ENCODE measurements at places on chromosomes 4 and X.

DNA sequence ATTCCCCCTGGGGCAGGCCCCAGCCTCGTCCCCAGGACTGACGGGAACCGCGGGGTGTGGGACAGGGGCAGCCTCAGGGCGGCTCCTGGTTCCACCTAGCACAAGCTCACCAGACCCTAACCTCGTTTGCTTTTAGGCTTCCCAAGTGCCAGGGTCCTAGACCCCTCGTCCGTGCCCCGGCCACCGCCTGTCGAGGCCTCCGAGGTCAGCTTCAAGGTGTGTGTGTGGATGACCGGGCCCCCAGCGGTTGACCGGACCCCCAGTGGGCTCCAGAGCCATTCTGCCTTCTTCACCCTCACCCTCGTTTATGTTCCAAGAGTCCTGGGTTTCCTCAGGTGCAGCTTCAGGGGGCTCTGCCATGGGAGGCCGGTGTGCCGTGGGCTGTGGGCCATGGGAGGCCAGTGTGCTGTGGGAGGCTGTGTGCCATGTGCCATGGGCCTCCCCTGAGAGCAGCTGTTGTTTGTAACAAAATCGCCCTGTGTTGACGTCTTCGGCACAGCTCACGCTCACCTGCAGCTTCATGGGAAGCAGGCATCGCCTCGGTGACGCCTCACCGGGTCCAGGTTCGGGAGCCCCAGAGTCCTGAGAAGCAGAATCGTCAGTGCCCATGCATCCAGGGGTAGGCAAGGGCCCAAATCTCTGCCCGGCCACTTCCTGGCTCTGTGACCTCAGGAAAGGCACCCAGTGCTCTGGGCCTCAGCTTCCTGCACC lies 43.0 kb upstream of the HMX1 start:
- no peak for DNase-seq

GRCh38 chr4:80438016-80438415 lies 102.5 kb downstream of the CFAP299 start:
- no peak for DNase-seq

DNA sequence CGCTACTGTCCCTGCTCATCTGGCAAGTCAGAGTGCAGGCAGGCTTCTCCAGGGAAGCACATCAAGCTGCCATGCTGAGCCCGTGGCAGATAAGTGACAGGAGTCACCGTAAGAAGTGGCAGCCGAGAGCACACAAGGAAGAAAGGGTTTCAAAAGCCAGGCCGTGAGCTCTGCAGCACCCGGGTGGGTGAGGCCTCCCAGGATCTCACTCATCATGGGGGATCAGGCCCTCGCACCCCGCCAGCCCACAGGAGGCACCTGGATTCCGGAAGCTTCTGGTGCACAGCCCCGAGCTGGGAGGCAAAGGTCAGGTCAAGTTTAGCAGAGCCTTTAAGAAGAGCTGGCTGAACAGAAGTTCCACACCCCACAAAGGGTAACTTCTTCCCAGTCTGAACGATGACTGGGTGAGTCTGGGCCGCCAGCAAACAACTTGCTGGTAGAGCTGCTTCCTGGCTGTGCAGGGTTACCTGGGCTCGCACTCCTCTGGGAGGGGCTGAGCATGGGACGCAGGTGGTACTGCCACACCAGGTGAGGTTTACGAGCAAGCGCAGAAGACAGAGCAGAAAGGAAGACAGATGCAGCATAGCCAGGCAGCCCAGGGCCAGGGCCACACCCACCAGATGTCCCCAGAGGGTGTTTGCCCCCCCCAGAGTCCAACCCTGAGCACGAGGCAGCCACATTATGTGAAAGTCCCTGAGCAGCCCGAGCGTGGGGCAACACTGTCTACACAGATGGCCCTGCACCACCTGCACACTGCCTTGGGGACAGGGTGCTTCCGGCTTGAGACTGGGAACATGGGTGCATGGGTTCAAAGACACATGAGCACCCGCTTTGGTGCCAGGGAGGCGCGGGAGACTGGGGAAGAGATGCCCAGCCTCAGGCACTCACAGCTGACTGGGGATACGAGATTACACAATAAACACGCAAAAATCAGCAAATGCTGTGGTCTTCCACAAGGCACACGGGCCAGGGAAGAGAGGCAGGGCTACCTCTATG lies 7.7 kb downstream of the CCNQ start:
- no peak for DNase-seq

DNA sequence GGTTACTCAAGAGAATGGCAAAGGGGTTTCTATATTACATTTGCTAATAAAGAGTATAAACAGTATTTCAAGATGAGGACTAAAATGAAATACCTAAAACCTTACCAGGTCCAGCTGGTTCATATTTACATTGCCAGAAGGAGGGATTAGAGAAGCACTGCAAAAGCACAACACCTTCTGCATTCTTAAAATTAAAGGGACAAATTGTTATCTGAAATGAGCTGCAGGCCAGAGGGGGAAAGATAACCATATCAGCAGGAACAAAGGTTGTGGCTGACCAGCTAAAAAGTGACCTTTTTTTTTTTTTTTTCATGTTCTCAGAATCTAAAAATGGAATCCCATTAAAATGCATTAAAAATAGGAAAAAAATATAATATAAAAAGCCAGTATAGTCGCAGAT lies 39.7 kb downstream of the AFF2 start:
- no peak for DNase-seq

GRCh38 chr4:7727749-7728148 lies 211.9 kb downstream of the AFAP1 start:
- DNase-seq = no peak

DNA sequence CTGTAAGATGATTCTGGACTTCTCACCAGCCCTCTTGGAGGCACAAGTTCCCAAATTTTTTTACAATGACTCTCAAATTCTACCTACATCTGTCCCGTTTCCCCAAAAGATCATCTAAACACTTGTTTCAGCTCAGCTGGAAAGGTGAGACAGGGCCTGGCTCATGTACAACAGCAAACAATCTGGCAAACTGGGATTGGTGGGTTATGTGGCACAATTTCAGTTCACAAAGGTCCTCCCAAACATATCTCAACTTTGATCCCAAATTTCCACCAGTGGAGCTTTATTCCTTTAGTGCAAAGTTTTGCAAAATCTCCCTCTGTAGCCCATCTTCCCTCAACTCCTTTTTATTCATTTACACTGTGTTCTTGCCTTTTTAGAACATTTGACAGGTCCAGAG lies 207.1 kb downstream of the ENOX2 start:
- no peak for DNase-seq

- no peak for DNase-seq
These were observed 119.4 kb downstream of the FANCB start for GRCh38 chrX:14753441-14753840.

- DNase-seq = peak; percentile 16
These were observed 17.6 kb downstream of the HS6ST2 start for GRCh38 chrX:132940727-132941327.

DNA sequence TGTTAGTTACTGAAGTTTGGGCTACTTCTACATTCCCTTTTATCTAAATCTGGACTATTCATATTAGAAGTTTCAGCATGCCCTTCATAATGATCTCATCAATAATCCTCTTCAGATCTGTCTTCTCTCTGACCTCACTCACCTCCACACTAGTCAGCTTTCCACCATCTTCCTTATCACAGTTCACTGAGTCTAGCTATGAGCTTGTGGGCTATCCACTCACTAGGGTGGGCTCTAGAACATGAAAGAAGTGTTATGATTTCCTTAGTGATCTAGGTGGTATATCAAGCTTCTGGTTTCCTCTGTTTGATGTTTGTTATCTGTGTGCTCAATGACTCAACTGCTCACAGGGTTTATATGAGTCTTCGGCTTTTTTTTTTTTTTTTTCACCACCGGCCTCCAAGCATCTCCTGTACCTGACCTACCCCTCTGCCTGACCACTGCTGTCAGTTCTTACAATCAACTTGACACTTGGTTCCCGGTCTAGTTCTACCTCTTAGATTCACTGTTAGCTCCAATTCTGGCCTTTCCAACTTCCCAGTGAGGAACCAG lies 103.1 kb downstream of the PAPSS1 start:
- DNase-seq = no peak

- DNase-seq = no peak
These were observed 414.9 kb downstream of the CENPC start for GRCh38 chr4:67130411-67130810.

- DNase-seq = no peak
These were observed 128.7 kb downstream of the FHIP1A start for GRCh38 chr4:151537687-151538086.

- no peak for DNase-seq
These were observed 287.4 kb downstream of the SMARCA1 start for GRCh38 chrX:129235903-129236302.

- DNase-seq = no peak
These were observed 111.7 kb downstream of the TENM3 start for GRCh38 chr4:182354867-182355266.

DNA sequence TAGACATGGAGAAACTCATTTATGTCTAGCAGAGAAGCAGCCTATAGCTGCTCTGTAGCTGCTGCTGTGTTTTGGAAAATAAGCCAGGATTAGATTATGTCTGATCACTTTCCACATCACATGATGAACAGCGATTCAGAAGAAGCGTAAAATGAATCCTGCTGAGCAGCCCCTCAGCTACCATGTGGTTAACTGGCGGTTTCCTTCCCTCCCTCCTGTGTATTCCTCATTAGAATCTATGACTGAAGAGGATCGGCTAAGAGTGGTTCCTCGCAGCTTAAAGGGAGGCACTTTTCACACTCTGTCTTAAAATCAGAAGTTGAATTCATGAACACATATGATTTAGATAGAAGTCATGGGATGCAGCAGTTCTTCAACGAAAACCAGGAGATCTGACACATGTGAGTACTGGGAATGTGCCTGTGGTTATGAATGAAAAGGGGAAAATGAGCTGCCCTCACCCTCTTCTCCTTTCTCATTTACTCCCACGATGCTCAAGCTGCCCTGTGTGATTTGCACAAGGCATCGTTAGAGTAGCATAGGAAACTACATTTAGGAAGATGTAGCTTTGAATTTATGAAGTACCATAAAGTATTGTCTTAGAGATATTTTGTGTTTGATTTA lies at the start of gene PPEF1:
Gene PPEF1 (plus strand): TSS at position 220 of the 624 bp plus-strand sequence. CDS start 136 bp downstream, at position 356.
- no peak for DNase-seq

GRCh38 chr4:158444621-158445020 lies 77.1 kb upstream of the RXFP1 start:
- DNase-seq = no peak

- DNase-seq = no peak
These were observed 174.3 kb downstream of the ADGRL3 start for GRCh38 chr4:61374447-61374891.

GRCh38 chr4:46277165-46277951 lies 112.6 kb downstream of the GABRA2 start:
- DNase-seq = no peak

Measured in NCI-H526 treated with DMSO at 0.1 percent for 48 hours (cell line).